Activated naive CD8-positive, alpha-beta T cell treated with anti-CD3 and anti-CD28 coated beads for 36 hours (primary cell): ENCODE measurements at places on chromosomes 4 and X.
A peak's percentile ranks its signal among the peaks of the same experiment; 100 is the strongest.

GRCh38 chr4:168480931-168481611 lies 779 bp upstream of the DDX60L start:
- DNase-seq = peak; percentile 46

DNA sequence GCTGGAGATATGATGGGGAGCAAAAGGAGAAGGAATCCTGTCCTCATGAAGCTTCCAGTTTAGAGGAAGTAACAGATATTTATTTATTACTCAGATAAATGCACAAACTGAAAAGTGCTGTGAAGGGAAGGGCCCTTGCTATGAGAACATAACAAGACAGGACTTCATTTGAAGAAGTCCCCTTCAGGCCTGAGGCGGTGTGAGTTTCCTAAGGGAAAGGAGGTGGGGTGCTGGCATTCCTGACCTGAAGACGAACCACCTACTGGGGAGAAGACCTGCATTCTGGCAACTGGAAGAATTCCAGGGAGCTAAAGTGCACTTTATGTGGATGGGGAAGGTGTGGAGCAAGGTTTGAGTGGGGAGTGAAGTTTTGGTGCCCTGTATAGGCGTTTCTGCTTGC lies 15.9 kb upstream of the SPARCL1 start:
- no peak for DNase-seq

GRCh38 chr4:26199596-26199995 lies 121.2 kb upstream of the RBPJ start:
- no peak for DNase-seq

DNA sequence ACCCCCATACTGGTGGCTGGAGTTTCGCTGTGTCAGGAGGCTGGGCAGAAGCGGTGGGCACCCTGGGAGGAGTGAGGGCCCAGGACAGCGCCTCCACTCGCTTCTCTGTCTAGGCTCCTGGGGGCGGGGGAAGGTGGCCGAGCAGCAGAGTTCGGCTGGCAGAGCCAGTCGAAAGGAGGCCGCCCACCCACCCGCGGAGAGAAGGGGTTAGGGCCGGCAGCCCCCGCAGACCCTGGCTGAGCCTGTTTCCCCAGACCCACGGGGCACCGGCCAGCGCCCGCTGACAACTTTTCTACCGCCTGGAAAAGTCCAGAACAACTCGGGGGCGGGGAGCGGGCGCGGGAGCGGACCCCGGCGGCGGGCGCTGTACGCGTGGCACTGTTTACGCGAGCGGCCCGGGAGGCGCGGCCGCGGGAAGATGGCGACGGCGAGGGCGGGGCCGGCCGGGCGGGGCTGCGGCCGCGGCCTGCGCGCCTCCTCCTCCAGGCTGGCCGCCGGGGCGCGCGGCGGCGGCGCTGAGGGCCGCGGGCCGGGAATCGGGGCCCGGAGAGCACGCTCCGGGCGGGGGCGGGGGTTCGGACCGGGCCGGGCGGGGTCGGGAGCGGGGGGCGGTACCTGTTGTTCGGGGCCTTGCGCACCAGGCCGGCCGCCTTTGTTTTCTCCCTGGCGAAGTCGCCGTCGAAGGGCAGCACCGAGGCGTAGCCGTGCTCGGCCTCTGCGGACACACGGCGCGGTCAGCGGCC lies 628 bp downstream of the MXD4 start:
- peak; percentile 79 for DNase-seq

- no peak for DNase-seq
These were observed 40.5 kb downstream of the AFF2 start for GRCh38 chrX:148540671-148541583.

DNA sequence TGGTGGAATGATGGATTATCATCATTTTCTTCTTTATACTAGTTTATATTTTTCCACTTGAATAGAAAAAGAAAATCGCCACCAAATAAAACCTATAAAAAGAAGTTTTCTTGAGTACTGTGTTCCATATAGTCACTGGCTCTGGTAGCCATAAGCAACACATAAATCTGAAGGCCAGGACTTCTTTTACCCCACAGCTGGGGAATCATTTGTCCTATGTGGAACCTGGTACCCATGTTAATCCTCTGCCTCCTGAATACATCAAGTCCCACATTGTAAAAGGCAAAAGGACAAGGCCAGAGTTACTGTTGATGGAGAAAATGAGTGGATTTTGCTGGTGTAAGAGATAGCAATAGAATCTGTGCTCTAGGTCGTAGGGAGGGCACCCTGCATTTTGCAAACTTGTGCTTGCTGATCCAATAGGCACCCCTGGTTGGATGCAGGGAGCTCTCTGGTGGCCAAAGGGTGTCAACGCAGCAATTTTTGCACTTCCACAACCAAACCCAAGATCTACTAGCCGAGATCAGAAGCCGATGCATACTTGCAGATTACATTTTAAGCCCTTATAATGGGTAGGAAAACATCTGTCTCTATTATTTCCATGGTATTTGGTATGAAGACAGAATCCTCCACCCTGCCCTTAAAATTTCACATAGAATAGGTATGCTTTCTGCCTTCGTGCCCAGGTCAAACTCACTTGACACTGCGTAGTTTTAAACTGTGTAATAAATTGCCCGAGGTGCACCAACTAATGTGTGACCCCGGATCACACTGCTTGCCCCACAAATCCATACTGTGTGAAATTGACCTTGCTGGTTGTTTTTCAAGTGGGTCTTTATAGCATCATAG lies 146.2 kb upstream of the SCML1 start:
- peak; percentile 38 for DNase-seq

GRCh38 chr4:152680988-152681603 lies 1.3 kb upstream of the TMEM154 start:
- DNase-seq = no peak

GRCh38 chr4:133147286-133147821 lies 1.7 kb upstream of the PCDH10 start:
- DNase-seq = no peak

- DNase-seq = no peak
These were observed 453.1 kb downstream of the CCSER1 start for GRCh38 chr4:90580326-90580725.

DNA sequence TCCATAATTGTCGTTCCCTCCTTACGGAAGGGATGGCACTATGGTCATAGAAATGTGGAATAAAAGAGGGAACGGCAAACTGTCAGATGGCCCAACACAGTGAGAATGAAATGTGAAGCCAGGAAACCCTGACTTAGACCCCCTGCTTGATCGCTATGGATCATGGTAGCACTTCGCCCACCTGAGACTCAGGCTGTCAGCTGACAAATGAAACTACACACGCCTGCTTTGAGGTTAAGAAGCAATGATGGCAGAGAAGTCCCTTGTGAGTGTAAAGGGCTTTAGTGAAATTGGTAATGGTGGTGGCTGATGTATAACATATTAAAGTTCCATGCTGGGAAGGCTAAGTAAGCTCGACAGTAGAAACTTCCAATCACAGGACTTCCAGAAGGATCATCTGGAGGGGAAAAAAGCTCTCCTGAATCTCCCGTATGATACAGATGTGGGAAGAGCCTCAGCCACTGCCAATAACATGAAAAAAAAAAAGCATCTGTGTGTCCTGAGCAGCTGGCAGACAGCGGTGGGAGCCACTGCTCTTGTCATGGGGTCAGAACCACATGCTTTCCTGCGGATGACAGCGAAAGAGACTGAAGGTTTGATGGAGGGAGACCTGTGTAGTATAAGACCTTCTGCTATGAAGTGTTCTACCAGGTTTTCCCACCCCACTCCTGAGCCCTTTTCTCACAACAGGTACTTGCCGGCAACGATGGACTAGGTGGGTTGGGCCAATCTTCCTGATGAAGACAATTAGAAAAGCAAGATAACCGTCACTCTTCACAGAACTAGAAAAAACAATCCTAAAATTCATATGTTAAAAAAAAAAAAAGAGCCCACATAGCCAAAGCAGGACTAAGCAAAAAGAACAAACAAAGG lies 107.6 kb downstream of the AFAP1 start:
- no peak for DNase-seq

DNA sequence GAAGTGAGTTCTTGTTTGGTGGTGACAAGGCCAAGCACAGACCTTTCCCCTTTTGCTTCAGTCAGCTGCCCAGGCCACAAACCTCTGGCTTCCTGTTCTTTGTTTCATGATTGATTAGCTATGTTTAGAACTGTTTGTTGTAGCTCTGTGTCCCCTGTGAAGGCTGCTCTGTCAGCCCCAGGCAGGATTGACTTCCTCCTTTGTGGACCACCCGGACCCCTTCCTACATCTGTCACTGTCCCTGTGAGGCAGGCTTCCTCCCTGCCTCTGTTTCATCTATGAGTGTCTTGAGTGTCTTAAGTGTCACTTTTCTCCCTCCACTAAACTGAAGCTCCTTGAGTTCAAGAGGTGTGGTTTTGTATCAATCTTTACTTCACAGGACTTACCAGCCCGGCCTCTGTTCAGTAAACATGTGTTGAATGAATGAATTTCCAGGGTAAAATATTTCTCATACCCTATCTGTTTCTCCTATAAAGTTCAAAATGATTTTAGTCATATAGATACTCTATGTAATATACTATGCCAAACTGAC lies 83.5 kb downstream of the ZNF674 start:
- DNase-seq = no peak

- no peak for DNase-seq
These were observed 758.6 kb downstream of the PDHA2 start for GRCh38 chr4:96598465-96598864.

GRCh38 chrX:12210971-12211370 lies 72.7 kb downstream of the FRMPD4 start:
- DNase-seq = no peak

DNA sequence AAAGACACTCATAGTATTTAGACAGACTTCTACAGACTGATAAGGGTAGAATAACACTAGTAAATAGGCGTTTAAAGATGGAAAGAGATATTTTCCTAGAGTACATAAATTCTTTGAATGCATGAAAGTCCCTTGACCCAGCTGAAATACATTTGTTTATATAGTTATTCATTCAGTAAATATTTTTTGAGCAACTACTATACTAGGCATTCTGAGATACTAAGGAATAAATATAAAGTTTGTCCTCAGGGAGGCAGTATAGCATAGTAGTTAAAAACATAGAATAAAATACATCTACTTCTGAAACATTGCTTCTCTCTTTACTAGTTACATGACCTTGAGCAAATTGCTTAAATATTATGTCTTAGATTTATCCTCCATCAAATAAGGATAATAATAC lies 27.4 kb downstream of the HMGN5 start:
- no peak for DNase-seq

DNA sequence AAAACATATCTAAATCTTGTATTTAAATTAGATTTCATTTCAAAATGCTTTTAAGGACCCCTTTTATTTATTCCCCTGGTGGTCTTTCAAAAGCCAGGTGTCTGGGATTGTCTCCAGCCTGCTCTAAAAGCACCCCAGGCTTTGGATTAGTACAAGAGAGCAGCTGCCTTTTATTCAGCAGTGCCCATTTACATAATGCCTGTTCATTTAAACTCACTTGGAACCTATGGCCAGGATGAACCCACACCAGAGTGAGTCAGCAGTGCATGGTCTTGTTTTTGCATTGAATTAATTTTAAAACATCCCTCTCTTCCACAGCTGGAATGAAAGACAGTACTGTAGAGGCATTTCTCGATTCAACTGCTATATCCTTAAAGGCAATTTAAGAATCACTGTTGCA lies 64.1 kb upstream of the TENM3 start:
- DNase-seq = no peak

DNA sequence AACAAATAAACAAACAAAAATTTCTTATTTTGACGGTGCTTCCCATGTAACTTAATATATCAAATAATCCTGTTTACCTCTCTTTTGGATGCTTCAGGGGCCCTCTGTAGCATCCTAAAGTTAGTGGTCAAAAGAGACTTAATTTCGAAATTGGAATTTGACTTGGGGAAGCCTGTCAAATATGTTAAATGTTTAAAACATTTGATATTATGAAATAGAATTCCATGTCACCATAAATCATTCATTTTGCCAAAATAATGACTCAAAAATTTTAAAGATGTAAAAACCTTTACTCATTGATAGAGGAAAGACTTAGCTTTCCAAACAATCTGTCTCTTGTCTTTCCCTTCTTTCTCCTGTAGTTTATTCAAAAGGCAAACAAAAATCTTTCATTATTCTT lies 20.6 kb upstream of the TEX13A start:
- DNase-seq = no peak

GRCh38 chrX:11386001-11386523 lies 92.8 kb downstream of the AMELX start:
- DNase-seq = no peak

GRCh38 chr4:172997217-172997609 lies 171.4 kb upstream of the GALNT7 start:
- DNase-seq = no peak

GRCh38 chr4:3478446-3479357 lies 15.6 kb downstream of the DOK7 start:
- no peak for DNase-seq

DNA sequence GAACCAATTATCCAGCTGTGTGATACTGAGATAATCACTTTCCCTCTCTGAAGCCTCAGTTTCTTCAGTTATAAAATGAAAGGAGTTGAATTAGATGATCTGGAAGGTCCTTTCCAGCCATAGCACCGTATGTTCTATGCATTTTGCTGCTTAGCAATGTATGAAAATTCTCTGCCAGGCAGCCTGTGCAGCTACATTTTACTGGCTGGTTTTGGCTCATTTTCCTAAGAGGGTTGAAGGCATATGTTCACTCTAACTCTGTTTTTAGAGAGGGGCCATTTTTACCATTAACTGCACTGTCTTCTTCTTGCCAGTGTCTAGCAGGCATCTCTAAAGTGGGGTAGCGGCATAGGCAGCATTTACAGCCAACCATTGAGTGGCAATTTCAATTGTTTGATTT lies 26.1 kb downstream of the TRPC5 start:
- no peak for DNase-seq

GRCh38 chr4:185343726-185344581 lies 51.8 kb downstream of the LRP2BP start:
- DNase-seq = no peak

DNA sequence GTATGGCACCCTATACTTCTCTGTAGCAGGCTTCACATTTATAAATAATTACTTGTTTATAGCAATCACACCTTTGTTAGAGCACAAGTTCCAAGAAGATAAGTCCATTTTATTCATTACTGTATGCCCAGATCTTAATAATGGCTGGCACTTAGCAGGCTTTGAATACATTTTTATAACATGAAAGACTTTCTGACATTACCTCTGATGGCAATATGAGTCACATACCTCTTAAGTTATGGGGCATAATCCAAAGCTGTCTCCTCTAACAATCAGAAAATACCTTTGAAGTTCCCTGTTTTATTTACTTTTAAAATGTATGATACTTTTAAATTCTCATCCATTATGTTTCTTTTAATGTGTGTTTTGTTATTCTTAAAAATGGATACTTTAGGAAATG lies 12.2 kb downstream of the SCRG1 start:
- DNase-seq = no peak

GRCh38 chr4:154583677-154584076 lies 6.9 kb downstream of the FGA start:
- no peak for DNase-seq

DNA sequence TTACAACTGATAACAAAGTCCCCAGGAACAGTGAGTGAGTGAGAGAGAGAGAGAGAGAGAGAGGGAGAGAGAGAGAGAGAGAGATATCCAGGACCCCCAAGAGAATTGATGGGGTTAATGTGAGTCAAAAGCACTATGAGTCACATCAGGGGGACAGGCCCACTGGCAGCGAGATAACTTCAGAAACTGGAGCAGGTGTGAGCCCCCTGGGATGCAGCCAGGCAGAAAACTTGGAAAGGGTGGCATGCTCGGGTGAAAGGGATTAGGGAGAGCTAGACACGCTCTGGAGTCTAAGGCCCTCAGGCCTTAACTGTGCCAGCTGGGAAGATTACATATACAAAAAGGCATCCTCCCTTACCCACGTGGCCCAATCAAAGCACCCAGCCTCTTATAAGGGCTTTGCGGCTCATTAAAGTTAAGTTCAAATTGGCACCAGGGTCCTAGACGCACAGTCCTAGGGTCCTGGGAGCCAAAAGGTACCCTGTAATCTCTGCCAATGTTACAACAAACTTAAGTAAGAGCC lies 841 bp downstream of the ACOT9 start:
- peak; percentile 14 for DNase-seq
